Hippocampal formation (tissue), 2 donors: ENCODE measurements at places on chromosomes 5 and 9.
A peak's percentile ranks its signal among the peaks of the same experiment; 100 is the strongest.

GRCh38 chr5:90558344-90559192, at the start of gene ADGRV1:
TSS of gene ADGRV1 (plus strand) at chr5:90558797. CDS start at chr5:90558896, 99 bp downstream.
- peak; percentile 57 for DNase-seq

DNA sequence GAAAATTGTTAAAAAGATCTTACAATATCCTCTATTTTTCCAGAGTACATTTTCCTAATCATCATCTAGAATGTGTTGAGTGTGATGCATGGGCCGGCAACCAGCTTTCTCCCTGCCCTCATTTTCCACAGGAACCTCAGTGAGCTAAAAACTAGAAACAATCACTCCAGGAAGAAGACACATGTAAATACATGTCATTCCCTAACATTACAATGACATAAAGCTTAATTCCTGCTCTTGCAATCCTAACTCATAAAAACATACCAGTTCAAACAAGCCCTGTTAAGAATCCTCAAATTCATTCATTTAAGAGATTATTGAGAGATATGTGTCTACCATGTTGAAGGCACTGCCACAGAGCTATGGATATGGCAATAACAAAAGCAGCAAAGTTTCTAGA, 18.5 kb upstream of the ZNF622 start:
- no peak for DNase-seq

- no peak for DNase-seq
Observed at GRCh38 chr5:20113031-20113715, 125.2 kb upstream of the CDH18 start.

DNA sequence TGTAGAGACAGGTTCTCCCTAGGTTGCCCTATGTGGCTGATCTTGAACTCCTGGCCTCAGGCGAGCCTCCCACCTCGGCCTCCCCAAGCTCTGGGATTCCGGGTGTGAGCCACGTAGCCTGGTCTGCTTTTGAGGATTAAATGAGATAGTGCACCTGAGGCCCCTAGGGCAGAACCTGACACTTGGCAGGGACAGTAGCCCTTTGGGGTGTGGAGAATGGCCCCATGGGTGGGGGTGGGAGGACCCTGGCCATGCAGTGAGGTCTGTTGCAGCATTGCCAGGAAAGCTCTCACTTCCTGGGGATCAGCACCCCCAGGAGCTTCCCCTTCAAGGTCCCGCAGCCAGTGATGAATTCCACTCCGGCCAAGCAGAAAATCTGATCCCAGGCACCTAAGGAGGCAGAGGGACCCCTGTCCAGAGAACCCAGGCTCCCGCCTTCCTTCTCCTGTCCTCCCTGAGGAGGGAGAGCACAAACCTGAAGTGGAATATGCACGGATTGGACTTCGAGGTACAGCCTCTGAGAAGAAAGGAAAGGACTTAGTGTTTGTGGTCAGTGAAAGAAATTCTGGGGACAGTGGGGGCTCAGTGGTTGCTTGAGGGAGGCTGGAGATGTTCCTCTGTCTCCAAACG, 73.9 kb upstream of the UNC5A start:
- DNase-seq: no peak

DNA sequence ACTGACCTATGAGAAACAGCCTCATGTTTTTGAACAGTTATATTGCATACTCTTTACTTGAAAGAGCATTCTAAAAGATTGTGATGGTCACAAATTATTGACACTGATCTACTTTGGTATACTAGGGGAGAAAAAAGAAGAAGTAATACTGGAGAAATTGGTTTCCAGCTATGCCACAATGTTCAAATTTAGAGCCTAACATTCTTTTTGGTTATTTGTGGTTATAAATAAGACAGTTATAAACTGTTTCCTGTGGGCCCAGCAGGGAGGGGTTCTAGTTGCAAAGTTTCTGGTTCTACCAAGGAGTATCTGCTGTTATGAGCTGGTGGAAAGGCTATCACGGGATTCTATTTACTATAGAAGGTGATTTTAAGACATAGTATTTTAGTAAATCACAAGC, 4.8 kb downstream of the CWC27 start:
- DNase-seq: no peak

GRCh38 chr9:98455256-98456155, 200.1 kb upstream of the TBC1D2 start:
- DNase-seq: no peak

GRCh38 chr5:94893412-94894135, 275.1 kb downstream of the SLF1 start:
- no peak for DNase-seq
